Right renal cortex interstitium (tissue), 3 donors: ENCODE measurements at places on chromosomes 6 and 20. TPM values are rescaled to one million over a fixed set of nuclear protein-coding genes. Genes with fewer than 3 reads are reported as not detected.

The CST2 gene
- polyA plus RNA-seq: not detected

The MRPL18 gene
- polyA plus RNA-seq: 59.7 TPM

The CD109 gene
- polyA plus RNA-seq: 15.5 TPM

The SLC26A8 gene
- polyA plus RNA-seq: 0.32 TPM

The SMPDL3A gene
- polyA plus RNA-seq: 18.5 TPM

The GPR63 gene
- 3.3 TPM for polyA plus RNA-seq
